ENCODE measurements at places on chromosomes 12 and 14. TPM values are rescaled to one million over a fixed set of nuclear protein-coding genes. Genes with fewer than 3 reads are reported as not detected.

GRCh38 chr12:113422030-113422885 is at the start of gene SDSL:
SDSL (plus strand) TSS chr12:113422380; CDS start chr12:113427983, 5,603 bp downstream.
- DNase-seq, result peak; percentile 61

DNA sequence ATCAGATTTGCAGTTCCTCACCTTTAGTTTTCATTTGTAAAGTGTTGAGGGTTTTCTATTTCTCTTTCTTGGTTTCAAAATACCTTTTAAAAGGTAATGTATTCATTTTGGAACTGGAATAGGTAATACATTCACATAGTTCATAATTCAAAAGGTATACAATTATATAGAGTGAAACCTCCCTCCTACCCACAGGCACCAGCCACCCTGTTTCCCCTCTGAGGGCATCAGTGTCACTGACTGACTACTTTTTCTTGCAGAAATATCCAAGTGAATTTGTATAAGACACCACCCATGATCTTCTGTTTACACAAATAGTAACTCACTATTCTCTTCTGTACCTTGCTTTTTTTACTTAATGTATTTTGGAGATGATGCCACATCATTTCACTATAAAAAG is 139.6 kb upstream of the EGLN3 start:
- DNase-seq, result no peak

The CABP1 gene
- polyA plus RNA-seq, result 5.4 TPM

- DNase-seq, result no peak
These were observed 397 bp downstream of the BDKRB1 start for GRCh38 chr14:96256407-96256806.

The RBP5 gene
- 62.9 TPM for polyA plus RNA-seq

DNA sequence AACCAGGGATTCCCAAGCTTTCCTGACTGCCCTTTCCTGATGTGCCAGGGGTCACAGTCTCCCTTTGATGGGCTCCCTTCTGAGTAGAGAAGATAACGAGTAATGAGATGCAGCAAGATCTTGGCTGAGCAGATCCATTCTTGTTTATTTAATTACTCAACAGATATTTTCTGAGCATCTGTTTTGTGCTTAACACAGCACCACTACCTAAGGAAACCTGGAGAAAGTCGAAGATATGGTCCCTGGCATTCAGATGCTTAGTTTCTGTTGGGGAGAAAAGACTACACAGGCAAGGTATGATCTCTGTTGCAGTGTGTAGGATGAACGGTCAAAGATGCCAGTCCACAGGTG is 3.9 kb downstream of the AJUBA start:
- no peak for DNase-seq

The DIO3 gene
- 0.18 TPM for polyA plus RNA-seq

DNA sequence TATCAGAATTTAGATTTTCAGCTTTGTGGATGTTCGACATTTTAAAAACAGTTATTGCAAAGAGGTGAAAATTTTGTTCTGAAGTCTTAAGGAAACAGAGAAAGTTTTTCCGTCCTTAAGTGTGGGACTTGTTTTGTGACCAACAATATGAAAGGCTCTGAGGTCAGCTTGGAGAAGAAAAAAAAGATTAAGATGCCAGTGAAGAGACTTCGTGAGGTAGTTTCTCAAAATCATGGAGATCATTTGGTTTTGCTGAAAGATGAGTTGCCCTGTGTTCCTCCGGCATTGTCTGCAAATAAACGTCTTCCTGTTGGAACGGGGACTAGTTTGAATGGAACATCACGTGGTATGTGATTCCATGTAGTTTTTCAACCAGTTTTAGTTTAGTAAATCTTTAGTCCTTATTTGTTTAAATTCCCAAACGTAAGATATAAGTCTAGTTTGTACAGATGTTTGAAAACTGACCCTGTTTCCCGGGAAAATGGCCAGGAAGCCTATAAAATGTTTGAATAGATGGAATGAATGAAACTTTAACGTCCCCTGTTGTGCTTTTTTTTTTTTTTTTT is 682 bp downstream of the KIAA0586 start:
- DNase-seq, result peak; percentile 42

DNA sequence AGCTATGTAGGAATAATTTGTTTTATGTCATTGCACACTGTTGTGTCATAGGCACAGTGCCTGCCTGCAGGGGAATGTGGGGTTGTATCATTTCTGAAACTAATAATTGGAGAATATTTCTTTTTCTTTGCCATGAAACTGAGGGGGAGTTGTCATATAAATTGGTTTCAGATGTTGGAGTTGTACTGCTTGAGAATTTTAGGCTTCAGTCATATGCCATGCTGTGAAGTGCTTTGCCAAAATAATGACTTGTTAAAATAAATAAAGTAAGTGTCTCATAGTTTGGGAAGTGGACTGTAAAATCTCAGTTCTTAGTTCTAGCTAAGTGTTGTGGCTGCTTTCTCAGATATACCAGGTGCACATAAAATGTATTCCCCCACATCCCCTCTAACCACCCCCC is 116.8 kb downstream of the DAAM1 start:
- no peak for DNase-seq
